ENCODE measurements at places on chromosomes 3 and 15.

DNA sequence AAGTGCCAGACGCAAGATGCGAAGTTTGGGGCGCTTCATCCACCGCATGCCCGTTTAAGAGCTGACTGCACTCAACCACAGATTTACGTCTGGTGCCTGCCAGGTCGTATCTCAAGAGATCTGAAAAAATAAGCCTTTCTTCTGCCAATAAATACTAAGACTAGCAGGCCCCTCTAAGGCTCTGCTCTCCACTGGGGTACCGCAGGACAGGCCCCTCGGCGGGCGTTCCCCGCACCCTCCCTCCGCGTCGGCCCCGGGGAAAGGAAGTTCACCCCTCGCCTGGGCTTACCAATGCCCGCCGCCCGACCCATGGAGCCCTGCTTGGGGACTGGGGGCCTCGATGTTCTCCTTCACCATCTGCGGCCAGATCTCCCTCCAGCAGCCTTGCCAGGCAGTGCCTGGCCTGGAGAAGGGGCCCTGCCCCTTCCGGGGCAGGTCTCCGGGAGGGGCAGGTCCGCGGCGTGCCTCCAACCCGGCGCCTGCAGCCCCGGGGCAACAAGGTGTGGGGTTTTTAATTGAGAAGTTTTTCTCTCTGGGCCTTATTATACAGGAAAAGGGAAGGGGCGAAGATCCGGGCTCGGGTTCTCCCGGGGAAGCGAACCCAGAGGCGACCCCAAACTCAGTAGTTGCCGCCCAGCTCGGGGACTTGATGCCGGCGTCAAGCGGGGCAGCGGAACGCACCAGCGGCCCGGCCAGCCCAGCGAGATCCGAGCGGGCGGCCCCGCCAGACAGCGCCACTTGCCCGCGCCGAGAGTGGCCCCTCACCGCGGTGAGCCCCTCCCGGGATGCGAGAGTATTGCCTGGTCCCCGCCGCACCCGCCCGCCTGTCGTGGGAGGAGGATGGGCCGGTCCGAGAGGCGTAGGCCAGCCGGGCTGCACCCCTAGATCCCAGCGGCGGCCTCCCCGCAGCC is 735 bp downstream of the GOLGA8B start:
- DNase-seq = no peak

DNA sequence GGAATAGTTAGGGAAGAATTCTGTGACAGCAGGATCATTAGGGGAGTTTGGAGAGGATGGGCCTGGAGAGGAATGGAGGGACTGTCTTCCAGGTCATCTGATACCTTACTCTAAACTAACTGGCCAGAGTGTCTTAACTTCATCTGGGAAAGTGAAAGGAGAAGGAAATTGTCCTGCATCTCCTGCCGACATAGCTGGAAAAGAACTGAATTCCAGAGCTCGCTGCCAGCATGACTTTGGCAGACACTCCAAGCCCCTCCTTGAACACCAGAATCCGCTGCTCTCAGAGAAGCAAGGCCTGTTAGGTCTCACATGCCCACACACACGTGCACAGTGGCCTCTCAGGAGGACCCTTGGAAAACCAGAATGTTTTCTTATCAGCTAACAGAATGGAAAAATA is 10.5 kb downstream of the ABI3BP start:
- no peak for DNase-seq

DNA sequence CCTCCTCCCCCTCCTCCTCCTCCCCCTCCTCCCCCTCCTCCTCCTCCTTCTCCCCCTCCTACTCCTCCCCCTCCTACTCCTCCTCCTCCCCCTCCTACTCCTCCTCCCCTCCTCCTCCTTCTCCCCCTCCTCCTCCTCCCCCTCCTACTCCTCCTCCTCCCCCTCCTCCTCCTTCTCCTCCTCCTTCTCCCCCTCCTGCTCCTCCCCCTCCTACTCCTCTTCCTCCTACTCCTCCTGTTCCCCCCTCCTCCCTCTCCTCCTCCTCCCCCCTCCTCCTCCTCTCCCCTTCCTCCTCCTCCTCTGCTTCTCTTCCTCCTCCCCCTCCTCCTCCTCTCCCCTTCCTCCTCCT is 17.1 kb upstream of the EPHB3 start:
- DNase-seq = no peak

DNA sequence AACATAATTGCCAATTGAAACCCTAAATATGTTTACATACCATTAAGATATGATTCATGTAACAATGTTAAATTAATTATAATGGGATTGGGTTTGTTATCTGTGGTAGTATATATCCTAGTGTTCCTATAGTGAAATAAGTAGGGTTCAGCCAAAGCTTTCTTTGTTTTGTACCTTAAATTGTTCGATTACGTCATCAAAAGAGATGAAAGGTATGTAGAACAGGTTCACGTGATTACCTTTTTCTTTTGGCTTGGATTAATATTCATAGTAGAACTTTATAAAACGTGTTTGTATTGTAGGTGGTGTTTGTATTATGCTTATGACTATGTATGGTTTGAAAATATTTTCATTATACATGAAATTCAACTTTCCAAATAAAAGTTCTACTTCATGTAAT is 212.4 kb downstream of the CHL1 start:
- no peak for DNase-seq

DNA sequence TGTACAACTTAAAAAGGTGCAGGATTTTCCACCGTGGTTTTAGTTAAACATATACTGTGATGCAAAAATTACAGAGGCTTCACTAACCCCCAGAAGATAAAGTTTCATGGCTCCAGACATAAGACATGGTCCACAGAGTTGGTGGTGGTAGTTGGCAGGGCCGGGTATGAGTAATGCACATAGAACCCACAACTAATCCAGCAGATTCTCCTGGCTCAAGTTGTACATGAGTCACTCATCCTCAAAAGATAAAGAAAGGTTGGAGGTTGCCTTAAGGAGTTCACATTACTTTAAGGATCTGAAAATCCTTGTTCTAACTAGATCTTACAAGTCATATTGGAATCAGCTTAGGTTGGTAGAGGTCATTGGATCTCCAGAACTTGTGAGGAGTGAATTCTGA is 98.3 kb upstream of the ZBTB20 start:
- no peak for DNase-seq
